Suppressor macrophage treated with lipopolysaccharide for 4 hours (primary cell): ENCODE measurements at places on chromosomes 12 and 14.
A peak's percentile ranks its signal among the peaks of the same experiment; 100 is the strongest.

GRCh38 chr12:86730233-86730632, 474.0 kb upstream of the MGAT4C start:
- DNase-seq: no peak

GRCh38 chr12:9786726-9787717, 26.3 kb upstream of the CD69 start:
- DNase-seq: no peak

GRCh38 chr12:129075460-129076208, 222.4 kb downstream of the GLT1D1 start:
- DNase-seq: no peak

GRCh38 chr14:73466861-73467260, 8.5 kb upstream of the NUMB start:
- DNase-seq: no peak

DNA sequence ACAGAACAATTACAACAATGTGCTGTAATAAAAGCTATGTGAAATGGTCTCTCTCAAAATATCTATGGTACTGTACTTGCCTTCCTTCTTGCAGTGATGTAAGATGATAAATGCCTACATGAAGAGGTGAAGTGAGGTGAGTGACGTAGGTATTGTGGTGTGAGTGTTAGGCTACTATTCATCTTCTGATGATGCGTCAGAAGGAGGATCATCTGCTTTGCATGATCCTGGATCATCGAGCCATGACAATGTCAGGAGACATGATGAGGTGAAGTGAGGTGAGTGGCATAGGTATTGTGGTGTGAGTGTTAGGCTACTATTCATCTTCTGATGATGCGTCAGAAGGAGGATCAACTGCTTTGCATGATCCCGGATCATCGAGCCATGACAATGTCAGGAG, 105.8 kb downstream of the KCNC2 start:
- DNase-seq: no peak

- DNase-seq: no peak
Observed at GRCh38 chr14:80223696-80224465, 12.6 kb upstream of the DIO2 start.

GRCh38 chr12:19643635-19644034, 204.3 kb downstream of the AEBP2 start:
- DNase-seq: peak; percentile 3

DNA sequence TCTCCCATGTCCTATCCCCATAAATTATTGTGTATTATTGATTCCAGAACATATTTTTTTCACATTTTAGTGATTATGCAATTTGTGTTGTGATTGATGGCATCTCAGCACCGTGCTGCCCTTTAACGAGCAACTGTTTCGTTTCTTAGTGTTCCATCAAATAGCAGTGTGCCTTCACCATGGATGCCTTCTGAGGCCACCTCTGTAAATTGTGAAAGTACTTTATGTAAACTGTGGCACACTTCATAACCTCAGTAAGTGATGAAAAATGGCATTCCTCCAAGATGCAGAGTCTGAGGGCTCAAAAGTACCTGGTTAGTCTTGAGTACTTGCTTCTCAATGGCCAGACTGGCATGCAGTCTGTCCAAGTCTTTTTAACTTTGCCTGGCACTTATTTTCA, 8.2 kb downstream of the CHST11 start:
- DNase-seq: no peak

GRCh38 chr12:106113042-106113441, 25.7 kb downstream of the NUAK1 start:
- DNase-seq: peak; percentile 82

- DNase-seq: no peak
Observed at GRCh38 chr12:104471336-104471735, 14.6 kb downstream of the CHST11 start.

- no peak for DNase-seq
Observed at GRCh38 chr14:81123811-81124210, 96.9 kb downstream of the GTF2A1 start.

DNA sequence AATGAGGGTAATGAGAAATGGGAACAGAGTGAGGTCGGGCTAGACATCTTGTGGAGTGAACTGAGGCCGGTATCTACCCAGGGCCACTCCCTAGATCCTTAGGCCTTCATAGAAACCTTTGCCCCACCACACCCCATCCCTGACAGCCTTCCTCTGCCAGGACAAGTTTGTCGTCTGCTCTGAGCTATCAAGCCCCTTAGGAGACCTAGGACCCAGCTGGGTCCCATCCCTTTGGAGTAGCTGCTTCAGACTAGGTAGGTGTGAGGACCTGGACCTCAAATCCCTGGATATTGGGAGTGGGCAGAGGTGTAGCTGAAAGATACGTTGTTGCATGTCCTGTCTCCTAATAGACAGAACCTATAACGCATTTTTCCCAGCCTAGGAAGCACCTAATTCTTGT, at the start of gene TMEM253:
Gene TMEM253, plus strand, starts transcription at position 136 of the 400 bp plus-strand sequence. CDS start 278 bp downstream, outside the sequence.
- no peak for DNase-seq

DNA sequence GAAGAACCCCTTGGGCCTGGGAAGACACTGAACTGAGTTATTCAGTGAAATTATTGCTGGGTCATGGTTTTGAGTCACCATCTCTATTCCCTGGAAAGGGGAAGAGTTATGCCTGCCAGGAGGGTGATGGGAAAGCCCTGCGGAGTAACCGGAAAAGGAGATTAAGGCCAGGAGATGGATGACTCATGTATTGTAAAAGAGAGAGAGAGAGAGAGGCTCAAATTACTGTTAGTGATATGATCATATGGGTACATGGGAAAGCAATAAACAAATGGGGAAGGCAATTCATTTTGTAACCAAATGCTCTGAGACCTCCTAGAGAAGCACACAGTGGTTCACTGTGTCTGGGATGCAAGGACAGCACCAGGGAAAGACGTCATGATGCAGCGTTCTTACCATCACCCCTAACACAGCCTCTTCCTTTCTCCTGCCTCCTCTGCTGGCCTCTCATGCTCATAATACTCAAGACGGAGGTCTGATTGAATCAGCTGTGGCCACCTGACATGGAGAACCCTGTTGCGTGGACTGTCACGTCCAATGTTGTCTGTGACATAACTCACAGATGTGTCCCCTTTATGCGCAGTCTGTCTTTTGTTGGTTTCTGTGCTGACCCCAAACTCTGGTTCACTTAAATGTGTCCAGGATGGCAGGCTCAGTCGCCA, 243.7 kb downstream of the TMEM132D start:
- DNase-seq: no peak

DNA sequence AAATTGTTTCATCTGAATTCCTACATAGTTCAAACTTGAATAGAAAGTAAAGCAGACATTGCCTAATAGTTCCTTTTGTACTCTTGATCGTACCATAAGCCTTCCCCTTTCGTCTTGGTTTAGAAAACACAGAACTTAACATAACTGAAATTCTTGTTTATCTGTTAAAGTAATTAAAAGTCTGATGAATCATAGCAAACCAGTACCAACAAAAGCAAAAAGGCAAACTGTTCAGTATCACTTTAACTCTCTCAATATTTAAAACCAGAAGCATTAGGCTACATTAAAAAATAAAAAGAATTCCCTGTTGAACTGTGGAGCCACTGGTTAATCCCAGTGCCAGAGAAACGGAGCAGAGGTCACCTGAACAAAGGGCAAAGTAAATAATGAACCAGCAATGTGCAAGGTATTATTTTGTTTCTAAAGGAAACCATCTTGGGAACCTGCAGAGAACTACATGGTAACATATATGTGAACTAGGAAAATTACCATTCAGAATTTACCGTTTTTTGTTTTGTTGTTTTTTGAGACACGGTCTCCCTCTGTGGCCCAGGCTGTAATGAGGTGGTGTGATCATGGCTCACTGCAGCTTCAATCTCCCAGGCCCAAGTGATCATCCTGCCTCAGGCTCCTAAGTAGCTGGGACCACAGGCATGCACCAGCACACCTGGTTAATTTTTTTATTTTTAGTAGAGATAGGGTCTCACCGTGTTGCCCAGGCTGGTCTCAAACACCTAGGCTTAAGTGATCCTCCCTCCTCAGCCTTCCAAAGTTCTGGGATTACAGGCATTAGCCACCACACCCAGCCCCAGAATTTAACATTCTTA, 17.1 kb upstream of the HIGD1C start:
- DNase-seq: peak; percentile 63

DNA sequence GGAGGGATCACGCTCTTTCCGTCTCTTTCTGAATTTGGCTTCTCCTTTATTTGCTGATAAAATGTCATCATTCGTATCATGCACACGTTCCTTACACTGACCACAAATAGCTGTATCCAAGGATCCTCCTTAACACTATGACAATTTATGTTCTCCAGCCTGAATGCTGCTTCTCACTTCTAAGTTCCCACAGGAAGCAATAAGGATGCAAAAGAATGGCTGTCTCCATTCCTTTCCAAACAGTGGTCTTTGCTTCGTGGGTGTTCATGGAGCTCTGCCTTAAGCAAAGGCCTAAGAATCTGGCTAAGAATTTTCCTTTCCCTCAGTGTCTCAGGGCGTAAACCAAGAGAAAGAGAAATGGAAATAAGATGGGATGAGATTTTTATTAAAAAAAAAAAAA, 200.2 kb downstream of the ITPR2 start:
- DNase-seq: no peak

DNA sequence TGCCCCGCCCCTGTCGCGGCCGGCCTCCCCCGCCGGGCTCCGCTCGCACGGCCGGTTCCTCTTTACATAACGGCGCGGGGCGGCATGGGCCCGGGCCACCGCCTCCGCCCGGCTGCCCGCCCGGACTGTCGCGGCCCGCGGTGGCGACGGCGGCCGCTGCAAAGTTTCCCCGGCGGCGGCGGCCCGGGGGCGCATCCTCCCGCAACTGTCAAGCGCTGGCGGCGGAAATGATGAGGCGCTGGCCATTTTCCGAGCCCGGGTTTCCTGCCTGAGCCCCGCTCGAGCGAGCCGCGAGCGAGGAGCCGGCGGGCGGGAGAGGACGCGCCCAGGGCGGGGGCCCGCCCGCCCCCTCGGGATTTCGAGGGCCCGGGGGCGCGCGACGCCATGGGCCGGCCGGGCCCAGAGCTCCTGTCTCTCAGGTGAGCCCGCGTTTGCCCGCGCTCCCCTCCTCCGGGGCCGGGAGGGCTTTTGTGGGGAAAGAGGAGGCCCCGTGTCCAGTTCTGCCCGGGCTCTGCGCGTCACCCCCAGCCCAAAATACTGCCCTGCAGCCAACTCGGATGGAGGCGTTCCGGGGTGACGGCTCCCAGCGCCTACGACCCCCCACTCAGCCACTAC, at the start of gene SH2B3:
Gene SH2B3, plus strand, starts transcription at position 65 of the 615 bp plus-strand sequence. CDS start 12,223 bp downstream, outside the sequence.
- no peak for DNase-seq

- peak; percentile 41 for DNase-seq
Observed at GRCh38 chr12:56565510-56566101, 44.0 kb downstream of the RBMS2 start.

DNA sequence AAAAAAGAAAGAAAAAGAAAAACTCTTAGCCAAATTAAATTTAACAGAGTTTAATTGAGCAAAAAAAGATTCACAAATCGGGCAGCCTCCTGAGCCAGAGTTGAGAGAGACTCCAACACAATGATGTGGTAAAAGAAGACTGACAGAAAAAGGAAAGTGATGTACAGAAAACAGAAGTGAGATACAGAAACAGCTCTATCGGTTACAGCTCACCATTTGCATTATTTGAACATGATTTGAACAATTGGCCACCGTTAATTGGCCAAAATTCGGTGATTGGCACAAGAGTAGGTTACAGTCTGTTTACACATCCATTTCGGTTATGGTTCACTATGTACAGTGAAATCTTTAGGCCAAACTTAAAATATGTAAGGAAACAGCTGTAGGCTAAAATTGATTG, 117.7 kb downstream of the SPTSSA start:
- DNase-seq: no peak

- DNase-seq: no peak
Observed at GRCh38 chr12:630656-631632, 32.3 kb downstream of the NINJ2 start.
